ENCODE measurements at places on chromosomes 4 and X.

DNA sequence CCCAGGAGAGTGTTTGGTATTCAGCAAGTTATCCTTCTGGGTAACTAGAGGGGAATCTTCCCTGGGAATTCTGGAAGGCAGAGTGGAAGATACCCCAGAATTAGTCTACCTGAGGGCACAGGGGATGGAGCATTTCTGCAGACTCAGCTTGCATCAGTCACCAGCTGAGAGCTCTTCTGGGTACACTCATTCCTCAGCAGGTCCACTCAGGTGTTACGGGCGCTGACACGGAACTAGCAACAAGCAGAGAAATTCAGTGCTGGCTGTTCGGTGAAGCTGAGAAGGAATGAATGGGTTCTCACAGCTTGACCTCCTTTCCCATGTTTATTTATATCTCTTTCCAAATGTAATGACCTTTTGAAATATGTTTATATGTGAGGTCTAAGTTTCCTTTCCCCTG lies 106.0 kb upstream of the PNPLA4 start:
- no peak for DNase-seq

DNA sequence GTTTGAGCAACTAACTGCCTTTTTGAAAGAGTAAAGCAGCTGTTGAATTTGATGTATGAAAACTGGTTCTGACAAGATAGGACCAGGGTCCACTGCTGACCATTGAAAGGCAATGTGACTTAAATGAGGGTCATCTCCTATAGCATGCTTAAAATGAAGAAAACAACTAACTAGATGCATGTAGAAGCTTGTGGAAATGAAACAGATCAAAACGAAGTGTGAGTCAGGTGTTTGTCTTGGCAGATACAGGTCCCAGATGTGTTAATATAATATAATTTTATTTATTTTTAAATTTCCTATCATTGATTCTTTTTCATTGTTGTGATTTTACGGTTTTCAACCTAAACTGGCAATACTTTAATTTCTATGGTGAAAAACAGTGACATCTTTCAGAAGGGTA lies 83.6 kb downstream of the ATOH1 start:
- DNase-seq = no peak

DNA sequence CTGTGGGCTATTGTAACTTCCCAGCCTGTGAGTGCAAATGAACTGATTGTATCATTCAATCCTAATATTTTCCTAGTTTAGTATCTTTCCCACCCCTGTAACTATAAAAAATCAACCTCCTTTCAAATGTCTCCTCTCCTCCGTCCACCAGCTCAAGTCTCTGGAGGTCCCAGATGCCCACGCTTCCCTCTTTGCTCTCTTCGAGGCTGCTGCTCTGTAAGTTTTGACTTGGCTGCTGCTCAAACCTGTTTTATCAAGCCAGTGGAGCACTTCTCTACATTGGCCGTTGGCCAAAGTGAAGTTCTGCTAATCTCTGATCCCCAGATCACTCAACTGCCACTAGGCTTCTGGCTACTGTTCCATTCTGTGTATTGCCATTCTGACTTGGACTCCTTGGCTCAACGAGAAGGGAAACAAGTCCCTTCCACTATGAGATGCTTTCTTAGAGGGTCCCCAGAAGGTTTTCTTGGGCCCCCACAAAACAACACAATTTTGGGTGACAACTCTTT lies 60.7 kb upstream of the RAPGEF2 start:
- DNase-seq = no peak

DNA sequence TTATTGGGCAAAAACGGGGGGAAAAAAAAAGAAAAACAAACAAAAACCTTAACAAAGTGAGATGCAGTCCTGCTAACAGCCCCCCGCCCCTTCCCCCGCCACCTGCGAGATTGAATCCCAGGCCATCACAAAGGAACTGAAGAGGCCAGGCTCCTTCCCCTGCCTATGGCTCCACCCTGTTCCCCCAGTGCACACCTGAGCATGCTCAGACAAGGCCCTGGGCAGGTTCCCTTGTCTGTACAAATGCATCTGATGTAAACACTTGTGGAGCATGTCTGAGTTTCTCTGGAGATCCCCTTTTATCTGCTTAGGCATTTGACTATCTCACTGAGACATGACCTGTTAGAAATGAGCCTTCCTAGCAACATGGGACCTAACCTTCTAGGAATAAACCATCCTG lies 983.7 kb upstream of the PABPC4L start:
- no peak for DNase-seq

- peak; percentile 25 for DNase-seq
These were observed 877 bp downstream of the GPRASP1 start for GRCh38 chrX:102652031-102652688.
